NCI-H2171 (cell line): ENCODE measurements at places on chromosomes 12 and 14.

GRCh38 chr12:111864913-111865312 is 22.9 kb downstream of the MAPKAPK5 start:
- DNase-seq, result no peak

DNA sequence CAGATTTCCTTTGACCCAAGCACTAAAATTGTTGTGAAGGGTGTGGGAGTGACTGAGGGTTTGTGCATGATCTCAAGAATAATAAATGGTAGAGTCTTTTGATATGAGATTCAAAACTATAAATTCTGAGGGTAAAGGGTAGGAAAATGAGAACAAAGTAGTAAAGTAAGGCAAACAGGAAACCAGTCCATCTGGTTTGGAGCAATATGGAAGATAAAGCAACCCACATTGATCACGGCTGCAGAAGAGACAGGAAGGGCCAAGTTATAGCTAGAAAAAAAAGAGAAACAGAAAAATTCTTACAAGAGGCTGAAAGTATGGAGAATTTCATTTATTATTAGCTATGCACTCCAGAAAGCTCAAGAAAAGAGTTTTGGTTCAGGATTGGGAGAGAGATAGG is 4.6 kb upstream of the SLCO1B3 start:
- DNase-seq, result no peak

DNA sequence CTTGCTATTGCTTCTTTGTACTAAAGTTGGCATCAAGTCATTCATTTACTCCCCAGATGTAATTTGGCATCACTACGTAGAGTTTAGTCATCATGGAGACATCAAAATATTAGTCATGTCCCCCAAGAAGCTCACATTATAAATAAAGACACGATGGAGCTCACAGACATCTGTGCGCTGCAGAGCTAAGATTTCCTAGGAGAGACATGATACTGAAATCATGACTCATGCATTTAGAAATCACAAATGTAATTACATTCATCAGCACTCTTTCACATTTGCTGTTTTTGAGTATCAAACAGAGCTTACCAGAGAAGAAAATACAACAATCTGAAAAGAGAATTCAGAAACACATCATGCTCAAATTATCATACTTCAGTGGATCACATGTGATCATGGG is 169.8 kb downstream of the LRIG3 start:
- no peak for DNase-seq

- DNase-seq, result no peak
These were observed 6.1 kb upstream of the PSMA3 start for GRCh38 chr14:58238252-58239243.

GRCh38 chr14:52279408-52279807 is 11.9 kb downstream of the PTGDR start:
- DNase-seq, result no peak

- no peak for DNase-seq
These were observed 169.9 kb upstream of the LHX5 start for GRCh38 chr12:113641426-113642030.

- DNase-seq, result no peak
These were observed at the start of gene DCN for GRCh38 chr12:91182636-91183455. Gene DCN, minus strand, starts transcription at chr12:91182817. Its CDS starts 4,265 bp downstream, at chr12:91178552.

DNA sequence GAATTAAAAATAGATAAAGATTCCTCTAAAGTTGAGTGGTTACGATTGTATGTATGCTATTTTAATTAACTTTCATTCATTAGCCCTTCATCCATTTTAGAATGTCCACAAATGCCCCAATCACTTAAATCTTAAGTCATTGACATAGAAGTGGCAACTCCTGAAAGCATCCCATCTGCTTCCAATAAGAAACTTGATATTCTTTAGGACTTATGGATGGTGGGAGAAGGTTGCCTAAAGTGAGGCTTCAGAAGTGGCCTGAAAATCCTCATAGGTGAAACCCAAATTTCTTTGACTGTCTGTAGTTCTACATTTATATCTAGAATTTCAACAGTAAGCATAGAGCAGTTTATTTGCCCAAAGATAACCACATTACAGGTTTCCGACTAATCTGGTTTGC is 161.7 kb upstream of the HMGA2 start:
- no peak for DNase-seq

DNA sequence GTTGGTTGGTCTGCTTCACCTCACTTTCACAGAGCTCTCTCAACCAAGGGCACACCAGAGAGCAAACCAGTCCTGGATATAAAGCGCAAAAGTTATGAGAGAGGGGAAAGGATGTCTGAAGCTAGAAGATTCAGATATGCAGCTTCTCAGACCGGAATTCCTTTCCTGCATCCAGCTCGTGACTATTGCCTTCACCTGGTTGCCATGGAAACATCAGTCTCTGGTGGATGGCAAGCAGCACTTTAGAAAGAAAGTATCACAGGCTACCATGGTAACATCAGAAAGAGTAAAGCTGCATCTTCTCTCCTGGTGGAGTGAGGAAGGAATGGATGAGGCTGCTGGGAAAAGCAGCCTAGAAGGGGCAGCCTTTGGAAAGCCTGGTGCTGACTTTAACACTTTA is 13.7 kb downstream of the REM2 start:
- DNase-seq, result no peak

DNA sequence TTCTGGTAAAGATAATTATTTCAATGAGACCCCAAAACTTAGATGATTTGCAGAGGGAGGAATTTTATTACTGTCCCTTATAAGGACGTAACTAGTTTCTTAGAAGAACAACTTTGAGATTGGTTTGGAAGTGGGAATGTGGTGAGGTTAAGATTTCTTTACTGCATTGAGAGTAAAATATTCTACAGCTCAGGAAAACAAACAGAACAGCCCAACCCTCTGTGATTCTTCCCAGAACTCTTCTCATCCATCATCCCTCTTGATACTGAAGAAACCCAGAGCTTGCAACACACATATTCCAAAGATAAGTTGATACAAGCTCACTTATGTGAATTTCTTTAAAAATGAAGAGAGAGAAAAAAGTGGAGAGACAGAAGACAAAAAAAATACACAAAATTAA is 234.2 kb downstream of the CRADD start:
- no peak for DNase-seq

GRCh38 chr12:25249931-25250738 is 594 bp downstream of the KRAS start:
- no peak for DNase-seq

DNA sequence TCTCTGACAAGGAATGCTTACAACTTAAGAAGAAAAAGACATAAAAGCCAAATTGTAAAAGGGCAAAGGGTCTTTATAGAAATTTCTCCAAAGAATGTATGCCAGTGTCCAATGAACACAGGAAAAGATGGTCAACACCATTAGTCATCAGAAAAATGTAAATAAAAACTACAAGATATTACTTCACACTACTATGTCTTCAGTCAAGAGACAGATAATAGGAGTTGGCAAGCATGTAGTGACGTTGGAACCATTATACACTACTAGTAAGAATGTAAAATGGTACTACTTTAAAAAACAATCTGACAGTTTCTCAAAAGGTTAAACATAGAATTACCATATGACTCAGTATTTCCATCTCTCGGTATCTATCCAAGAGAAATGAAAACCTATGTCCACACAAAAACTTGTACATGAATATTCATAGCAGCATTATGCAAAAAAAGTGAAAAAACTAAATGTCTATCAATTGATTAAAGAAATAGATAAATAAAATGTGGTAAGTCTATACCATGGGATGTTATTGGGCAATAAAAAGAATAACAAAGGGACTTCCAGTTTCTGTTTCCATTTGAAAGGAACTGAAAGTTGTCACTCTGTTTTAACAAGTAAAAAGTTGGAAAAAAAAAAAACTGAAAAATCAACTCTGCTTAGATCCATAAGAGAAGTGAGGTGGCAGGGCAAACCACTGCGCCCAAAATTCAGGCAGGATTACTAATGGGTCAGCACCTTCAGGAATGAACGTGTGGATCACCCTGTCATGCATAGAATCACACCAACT is 69.8 kb downstream of the ALG10B start:
- DNase-seq, result no peak

DNA sequence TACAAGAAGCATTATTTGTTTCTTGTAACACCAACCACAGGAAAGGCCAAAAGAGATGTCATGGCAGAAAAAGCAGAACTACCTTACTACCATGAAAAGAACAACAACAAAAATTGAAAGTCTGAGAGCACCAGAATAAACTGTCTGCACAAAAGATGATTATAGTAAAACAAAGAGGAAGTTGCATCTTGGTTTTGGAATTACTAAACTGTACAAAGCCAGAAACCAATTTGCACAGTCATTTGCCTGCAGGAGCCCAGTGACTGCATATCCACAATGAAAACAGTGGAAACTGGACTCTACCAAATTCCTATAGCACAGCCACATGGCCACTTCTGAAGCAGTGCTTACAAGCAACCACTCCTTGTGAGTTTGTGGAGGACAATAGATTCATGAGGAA is 276.2 kb downstream of the SSPN start:
- no peak for DNase-seq

DNA sequence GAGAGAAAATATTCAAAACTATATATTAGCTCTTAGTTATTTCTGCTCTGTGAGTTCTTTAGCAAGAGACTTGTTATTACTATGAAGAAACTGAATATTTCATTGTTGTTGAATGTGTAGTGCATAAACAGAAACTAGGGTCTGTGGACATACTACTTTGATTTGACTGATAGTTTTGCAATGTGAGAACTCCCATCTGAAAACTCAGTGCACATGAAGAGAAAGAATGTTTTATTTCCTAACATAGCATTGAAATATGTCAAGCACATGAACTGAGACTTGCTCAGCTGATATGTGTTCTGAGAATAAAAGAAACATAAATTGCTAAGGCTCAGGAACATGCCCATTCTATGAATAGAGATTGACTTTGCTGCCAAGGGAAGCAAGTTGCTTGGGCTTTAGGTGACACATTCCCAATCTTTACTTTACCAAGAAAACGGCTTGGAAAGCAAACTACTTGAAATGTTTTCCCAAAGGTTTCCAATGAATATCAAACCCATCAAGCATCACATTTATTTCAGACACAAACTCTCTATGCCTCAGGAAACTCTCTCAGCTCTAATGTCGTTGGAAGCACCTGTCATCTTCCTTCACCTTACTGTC is 290.4 kb downstream of the SLC16A7 start:
- no peak for DNase-seq

GRCh38 chr14:97458661-97459579 is 661.7 kb downstream of the VRK1 start:
- no peak for DNase-seq

DNA sequence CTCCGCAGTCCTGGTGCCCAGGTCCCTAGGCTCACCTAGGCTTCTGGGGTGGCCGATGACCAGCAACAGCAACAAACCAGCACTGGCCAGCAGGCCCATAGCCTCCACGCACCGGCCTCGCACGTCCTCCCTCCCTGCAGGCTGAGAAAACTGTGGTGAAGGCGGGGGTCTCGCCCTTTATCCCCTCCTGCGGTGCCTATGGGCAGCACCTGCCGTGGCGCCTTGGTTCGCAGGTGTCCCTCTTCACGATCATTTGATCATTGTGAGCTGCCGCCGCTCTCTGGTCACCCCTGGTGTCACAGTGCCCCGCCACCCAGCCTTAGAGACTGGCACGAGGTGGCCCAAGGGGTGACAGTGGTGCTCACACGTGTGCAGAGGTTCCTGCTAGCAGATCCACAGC is at the start of gene OVCH1:
OVCH1 (minus strand) TSS at position 99 of the 400 bp plus-strand sequence; CDS start at position 99, 0 bp downstream.
- no peak for DNase-seq

GRCh38 chr12:68451261-68452077 is 119.3 kb upstream of the MDM1 start:
- DNase-seq, result no peak

- DNase-seq, result no peak
These were observed 196.9 kb downstream of the GRIN2B start for GRCh38 chr12:13784504-13784903.

DNA sequence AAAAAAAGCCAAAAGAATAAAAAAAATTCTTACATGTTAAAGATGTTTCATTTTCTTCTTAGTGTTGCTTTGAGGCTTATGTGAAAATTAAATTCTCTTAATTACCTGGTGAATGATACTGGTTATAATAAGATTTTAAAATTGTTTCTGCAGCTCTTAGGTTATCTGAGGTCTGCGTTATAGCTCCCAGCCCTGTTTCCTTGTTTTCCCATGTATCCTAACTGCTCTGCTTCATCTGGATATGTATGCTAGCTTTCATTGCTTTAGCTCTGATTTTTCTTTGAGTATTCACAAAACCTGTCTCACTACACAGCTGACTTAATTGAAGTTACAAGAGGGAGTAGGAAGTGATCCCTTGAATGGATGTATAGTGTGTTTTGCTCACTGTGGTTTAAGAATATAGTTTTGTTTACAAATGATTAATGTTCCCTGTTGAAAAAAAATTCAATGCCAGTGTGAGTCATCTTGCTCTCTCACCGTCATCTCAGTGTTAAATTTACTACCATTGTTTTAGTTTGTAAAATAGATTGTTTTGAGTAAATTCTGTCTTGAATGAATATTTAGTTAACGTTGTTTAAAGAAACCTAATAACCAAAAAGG is 26.8 kb downstream of the CPSF6 start:
- no peak for DNase-seq

DNA sequence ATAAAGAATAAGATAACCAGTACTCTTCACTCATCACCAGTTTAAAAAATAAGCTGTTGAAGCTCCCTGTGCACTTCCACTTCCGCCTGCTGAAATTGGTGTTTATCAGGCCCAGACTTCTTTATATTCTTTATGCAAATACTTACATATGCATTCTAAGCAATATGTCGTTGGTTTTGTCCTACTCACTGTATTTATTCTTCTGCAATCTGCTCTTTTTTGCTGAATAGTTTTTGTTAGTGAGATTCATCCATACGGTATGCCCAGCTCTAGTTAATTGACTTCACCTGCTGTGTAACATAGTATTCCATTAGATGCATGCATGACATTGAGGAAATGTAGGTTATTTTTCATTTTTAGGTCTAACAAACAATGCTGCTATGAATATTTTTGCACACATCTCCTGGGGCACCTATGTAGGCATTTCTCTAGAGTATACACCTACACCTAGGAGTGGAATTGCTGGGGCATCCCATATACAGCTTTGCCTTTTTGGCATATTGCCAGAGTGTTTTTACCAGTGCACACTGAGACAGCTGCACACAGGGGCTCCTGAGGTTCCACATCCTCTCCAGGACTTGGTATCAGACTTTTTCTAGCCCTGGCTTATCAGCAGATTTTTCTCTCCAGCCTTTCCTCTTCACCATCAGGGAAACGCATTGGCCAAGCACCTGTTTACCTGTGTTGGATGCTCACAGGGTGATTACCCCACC is 1.0 kb upstream of the NRIP2 start:
- DNase-seq, result peak; percentile 65

DNA sequence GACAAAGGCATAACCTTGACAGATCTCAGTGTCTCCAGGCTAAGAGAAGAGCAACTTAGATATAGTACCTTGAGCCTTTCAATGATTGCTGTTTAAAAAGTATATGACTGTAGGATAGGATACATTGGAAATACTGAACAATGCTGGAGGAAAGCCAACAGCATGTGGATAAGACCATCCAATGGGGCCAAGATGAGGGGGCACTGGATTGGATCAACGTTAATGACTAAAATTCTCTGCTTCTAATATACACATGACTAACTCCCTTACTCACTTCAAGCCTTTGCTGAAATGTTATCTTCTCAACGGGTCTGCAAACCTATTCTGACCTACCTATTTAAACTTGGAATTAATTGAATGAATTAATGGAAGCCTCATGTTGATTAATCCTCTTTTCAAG is 354.9 kb downstream of the RAD51B start:
- no peak for DNase-seq
